CD4-positive, alpha-beta T cell treated with Interleukin-6 at 100 ng/mL for 8 hours (primary cell): ENCODE measurements at places on chromosomes 1 and 21.

GRCh38 chr1:247962911-247963588, 2.0 kb upstream of the OR2AK2 start:
- no peak for DNase-seq

GRCh38 chr21:28683982-28684752, 308.5 kb downstream of the LTN1 start:
- DNase-seq: no peak

GRCh38 chr1:98177751-98178150, 256.9 kb upstream of the DPYD start:
- no peak for DNase-seq

- DNase-seq: no peak
Measured at GRCh38 chr1:62912028-62912638, 128.2 kb downstream of the ATG4C start.

DNA sequence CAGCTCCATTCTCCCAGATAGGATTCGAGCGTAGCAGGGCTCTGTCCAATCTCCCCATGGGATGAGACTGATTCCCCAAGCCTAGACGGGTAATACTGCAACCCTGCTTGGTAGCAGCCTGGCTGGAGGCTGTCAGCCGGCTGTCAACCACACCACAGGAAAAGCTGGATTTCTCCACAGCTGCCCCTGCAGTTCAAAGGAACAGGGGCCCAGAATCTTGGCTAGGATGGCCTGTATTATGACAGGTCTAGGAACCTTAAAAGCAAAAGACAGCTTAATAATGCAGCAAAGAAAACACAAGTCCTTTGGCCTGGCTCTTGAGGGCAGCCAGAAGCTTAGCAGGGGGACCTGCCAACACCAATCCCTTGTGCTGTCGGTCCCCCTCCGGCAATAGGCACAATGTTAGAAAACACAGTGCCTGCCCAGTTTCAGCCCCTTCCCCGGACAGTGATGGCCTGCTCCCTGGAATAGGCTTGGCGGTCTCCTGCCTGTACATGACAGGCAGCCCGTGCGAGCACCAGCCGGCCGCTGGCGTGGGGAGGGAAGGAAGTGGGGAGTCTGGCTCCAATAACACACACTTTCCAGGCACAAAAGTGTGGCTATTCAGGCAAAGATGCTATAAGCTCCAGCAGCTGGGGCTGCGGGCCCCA, 90.5 kb downstream of the TRABD2B start:
- no peak for DNase-seq

- DNase-seq: no peak
Measured at GRCh38 chr1:26274801-26275425, 5.0 kb upstream of the SH3BGRL3 start.

DNA sequence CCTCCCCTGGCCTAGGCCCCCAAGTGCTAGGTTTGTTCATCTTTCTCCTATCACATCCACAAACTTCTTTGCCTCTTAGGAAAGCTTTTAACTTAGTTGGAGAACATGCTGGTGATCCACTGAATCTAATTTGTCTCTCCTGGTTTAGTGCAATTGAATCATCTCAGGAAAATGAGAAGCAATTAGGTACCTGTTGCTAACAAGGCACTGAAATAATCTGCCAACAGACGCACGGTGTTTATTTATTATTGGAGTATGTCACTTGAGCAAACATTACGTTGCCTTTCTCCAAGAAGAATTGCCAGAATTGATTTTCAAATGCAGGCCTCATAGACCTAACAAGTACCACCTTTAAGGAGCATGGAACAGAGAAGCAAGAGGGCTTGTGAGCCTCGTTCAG, 309.4 kb downstream of the NFIA start:
- no peak for DNase-seq

- no peak for DNase-seq
Measured at GRCh38 chr1:89989799-89990198, 5.1 kb upstream of the ZNF326 start.

DNA sequence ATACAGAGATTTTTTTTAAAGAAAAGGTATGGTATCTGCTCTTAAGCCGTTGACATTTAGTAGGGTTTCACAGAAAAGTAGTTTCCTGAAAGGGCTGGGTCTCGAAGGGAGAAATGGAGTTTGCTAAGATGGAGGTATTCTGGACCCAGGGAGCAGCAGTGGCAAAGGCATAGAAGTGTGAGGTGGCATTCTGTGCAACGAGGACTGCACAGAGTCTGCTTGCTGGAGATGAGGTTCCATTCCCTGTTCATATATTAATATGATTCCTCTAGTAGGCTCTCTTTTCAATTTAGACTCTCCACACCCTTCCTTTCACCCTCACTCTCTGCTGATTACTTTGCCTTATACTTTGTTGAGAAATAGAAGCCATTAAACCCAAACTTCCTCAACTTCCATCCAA, 38.5 kb upstream of the PODN start:
- no peak for DNase-seq

DNA sequence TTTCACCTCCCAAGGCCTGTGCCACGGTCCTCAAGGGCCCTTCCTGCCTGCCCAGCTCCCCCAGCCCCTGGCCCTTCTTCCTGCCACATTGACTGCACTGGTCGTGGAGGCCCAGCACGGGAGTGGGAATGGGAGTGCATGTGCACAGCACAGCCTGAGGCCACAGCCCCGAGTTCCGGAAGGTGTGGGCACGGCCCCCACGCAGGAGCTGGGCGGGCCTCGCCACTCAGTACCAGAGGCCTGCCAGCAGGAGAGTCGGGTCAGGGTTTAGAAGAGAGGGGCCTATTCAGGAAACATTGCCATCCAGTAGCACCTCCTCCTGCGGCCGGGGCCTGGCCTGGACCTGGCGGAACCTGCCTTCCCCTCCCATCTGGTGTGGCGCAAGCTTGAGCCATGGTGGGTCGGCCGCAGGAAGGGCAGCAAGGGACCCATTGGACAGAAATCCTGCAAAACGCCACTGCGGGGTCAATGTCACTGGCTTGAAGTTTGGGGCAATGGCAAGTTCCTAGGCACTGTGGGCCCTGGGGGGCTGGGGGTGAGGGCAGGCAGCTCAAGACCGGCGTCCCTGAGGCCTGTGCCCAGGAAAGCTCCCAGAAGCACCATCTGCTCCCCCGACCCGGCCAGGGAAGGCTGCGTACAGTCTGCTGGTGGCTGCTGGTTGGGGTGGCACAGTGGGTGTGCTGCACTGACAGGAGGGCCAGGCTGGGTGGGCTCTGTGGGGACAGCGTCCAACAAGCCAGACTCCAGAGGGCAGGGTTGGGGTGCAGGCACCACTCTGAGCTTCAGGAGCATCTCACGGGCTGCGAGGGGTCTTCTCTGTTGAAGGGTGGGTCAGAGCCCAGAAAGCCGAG, 1.8 kb upstream of the TMEM52 start:
- no peak for DNase-seq
